NCI-H82 (cell line): ENCODE measurements at places on chromosomes 6 and 20.

GRCh38 chr20:10524034-10524476 is 89.0 kb downstream of the SLX4IP start:
- DNase-seq, result no peak

DNA sequence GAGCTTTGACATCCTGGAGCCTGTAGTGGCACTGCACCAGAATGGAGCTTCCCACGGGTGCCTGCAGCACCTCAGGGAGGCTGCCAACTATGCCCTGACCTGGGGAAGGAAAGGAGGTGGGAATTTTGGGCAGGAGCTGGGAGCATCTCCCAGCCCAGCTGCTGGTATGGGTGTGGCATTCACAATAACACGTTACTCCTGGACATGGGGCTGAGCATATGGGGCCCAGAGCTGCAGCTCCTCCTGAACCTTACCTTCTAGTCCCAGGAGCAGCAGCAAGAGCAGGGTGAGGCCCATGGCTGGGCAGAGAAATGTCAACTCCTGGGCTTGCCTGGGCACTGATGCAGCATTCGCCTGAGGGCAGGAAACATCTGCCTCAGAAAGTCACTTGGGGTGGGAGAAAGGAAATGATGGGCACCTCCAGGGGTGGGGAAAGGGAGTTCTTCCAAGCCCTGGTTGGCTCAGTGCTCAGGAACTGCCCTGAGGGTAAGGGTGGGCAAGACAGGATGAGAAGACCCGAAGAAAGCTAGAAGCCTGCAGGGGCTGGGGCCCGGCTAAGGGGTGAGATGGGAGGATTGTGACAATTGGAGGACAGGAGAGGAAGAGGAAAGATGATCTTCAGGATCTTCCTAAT is at the start of gene TREML1:
Gene TREML1, minus strand, starts transcription at position 356 of the 634 bp plus-strand sequence. Its CDS starts 59 bp downstream, at position 297.
- DNase-seq, result no peak

DNA sequence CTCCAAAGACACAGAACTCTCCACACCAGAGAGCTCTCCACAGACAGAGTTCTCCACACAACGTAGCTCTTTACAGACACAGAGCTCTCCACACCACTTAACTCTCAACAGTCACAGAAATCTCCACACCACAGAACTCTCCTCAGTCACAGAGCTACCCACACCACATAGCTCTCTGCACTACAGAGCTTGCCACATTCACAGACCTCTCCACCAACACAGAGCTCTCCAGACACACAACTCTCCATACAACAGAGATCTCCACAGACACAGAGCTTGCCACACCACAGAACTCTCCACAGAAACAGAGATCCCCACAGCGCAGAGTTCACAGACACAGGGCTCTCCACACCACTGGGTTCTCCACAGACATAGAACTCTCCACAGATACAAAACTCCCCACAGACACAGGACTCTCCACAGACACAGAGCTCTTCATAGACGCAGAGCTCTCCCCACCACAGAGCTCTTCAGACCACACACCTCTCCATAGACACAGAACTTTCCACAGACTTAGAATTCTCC is 52.5 kb downstream of the ERMARD start:
- no peak for DNase-seq

- no peak for DNase-seq
These were observed 28.8 kb downstream of the HBS1L start for GRCh38 chr6:135025775-135026174.

DNA sequence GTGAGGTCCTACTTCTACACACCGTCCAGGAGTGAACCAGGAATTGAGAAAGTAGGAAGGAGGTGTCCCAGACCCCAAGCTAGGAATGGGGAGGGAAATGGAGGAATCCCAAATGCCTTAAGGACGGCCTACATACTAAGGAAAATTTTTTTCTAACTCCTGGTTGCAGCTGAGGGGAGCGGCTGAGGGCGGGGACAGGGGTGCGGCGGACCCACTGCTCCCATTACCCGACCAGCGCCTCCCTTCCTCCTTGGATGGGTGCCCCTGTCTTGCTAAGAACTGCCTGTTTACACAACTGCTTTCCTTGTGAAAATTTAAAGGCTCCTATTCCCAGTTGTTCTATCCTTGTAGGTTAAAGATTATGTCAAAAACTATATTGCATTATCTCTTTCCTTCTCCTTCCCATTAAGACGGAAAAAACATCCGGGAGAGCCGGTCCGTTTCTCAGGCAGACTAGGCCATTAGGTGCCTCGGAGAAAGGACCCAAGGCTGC is 699 bp upstream of the HSPA1B start:
- peak; percentile 83 for DNase-seq

- no peak for DNase-seq
These were observed 829.4 kb downstream of the EPHA7 start for GRCh38 chr6:92589996-92590395.

DNA sequence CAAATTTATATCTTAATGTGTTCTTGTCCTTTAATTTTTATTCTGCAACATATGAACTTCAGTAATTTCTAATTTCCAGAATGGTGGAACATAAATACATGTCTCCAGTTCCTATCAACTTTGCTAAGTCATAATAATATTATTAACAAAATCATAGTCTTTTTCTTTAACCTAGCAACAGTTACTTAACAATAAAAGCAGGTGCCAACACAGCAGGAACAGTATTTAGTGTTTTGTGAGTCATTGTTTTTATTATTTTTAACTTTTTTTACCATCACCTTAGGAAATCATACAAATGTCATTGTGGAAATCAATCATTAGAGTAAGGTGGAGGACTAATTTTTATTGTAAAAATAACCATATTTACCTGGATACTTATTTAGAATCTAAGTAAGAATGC is 133.5 kb downstream of the PLCB1 start:
- no peak for DNase-seq

GRCh38 chr6:78909391-78909790 is 42.0 kb downstream of the IRAK1BP1 start:
- DNase-seq, result no peak

- peak; percentile 80 for DNase-seq
These were observed 95.5 kb downstream of the FOXC1 start for GRCh38 chr6:1705183-1705582.

DNA sequence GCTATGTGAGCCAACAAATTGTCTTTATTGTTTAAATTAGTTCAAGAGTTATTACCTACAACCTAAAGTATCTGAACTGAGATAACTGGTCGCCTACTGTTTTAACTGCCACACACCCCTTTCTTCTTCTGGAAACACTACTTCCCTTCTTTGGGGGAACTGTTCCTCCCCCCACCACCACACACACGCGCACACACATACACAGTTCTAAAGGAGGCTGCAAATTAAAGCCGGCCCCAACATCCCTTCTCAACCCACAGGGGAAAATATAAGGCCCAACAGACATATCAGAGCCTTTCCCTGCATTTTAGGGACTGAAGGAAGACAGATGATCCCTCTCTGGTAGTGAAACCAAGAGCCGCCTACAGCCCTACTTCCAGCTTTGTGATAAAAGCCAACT is 348.0 kb upstream of the JARID2 start:
- no peak for DNase-seq

DNA sequence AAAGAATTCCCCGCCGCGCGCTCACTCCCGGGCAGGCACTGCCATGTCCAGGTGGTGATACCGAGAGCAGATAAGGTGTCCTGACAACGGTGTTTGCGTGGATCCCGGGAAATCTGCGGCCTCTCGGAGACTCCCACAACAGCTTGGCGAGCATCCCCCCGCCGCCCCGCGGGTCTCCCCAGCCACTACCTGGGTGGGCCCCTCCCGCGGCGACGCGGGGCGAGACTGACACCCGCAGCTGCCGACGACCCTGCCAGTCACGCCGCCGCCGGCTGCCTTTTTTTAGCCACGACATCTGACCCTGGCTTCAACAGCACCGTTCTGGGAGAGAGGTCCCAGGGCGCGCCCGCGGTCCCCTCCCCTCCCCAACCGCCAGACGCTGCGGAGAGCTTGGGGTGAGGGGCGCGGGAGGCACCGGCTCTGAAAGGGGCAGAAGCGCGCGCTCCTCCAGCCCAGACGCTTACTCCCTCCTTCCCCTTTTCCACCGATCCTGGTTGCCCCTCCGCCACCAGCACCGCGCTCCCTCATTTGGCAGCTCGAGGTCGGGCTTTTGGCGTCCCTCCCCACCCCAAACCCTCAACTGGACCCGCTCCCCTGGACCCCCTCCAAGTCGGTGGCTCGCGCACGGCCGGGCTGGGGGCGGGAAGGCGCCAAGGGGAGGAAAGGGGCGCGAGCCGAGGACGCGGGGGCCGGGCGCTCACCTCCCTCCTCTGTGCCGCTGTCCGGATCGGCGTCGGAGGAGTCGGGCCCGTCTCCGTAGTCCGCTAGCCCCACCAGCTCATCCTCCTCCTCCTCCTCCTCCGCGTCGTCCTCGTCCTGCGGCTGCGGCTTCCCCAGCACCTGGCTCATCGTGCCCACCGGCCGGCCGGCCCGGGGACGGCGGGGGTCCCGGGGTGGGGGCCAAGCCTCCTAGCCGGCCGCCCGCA is 665 bp downstream of the RRAGD start:
- peak; percentile 65 for DNase-seq

- no peak for DNase-seq
These were observed 100.5 kb downstream of the ASCC3 start for GRCh38 chr6:100780648-100781047.

- DNase-seq, result peak; percentile 56
These were observed 177.2 kb downstream of the TSHZ2 start for GRCh38 chr20:53149148-53149889.

GRCh38 chr6:149013586-149014344 is 266.9 kb downstream of the UST start:
- DNase-seq, result peak; percentile 18

GRCh38 chr6:152150196-152150595 is 342.7 kb downstream of the ESR1 start:
- no peak for DNase-seq

- no peak for DNase-seq
These were observed 200.5 kb upstream of the FOXQ1 start for GRCh38 chr6:1111361-1111760.

DNA sequence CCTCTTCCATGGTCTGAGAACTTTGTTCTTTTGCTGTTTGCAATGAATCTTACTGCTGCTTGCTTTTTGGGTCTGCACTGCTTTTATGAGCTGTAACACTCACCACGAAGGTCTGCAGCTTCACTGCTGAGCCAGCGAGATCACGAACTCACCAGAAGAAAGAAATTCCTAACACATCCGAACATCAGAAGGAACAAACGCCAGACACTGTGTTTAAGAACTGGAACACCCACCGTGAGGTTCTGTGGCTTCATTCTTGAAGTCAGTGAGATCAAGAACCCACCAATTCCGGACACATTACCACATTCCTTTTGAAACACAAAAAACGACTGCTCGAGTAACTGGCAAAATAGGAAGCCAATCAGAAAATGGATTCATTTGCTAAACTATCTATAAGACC is 471.8 kb downstream of the TFAP2A start:
- DNase-seq, result no peak

GRCh38 chr6:130872250-130873095 is 45.3 kb downstream of the SMLR1 start:
- peak; percentile 81 for DNase-seq

DNA sequence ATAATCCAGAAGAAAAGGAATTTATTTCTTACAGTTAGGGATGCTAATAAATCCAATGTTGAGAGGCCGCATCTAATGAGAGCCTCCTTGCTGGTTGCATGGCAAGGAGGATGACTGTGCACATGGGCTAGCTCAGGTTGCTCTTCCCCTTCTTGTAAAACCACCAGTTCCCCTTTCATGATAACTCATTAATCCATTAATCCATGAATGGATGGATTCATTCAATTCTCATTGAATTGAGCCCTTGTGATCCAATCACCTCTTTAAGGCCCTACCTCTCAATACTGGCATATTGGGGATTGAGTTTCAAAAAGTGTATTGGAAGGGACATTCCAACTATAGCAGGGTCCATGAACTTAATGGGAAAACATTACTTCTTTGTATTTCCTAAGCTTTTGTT is 149.5 kb downstream of the BMP2 start:
- DNase-seq, result no peak

GRCh38 chr6:42963855-42964605 is 3.5 kb downstream of the GNMT start:
- DNase-seq, result peak; percentile 88

DNA sequence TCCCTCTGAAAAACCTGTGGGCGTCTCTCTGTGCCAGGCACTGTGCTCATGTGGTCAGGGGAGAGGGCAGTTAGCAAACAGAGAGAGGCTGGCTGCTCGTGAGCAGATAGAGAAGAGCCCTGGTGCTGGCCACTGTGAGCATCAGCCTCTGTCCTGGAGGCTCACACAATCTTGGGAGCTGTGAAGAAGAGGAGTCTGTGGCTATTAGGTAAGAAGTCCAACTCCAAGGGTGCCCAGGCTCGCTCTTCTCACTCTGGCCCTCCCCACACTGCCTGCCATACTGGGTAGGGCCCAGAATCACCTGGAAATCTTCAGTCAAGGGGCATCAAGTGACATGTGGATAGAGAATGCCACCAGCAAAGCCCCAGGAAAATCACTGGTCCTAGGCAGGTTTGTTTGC is 14.1 kb downstream of the SCML4 start:
- DNase-seq, result no peak

DNA sequence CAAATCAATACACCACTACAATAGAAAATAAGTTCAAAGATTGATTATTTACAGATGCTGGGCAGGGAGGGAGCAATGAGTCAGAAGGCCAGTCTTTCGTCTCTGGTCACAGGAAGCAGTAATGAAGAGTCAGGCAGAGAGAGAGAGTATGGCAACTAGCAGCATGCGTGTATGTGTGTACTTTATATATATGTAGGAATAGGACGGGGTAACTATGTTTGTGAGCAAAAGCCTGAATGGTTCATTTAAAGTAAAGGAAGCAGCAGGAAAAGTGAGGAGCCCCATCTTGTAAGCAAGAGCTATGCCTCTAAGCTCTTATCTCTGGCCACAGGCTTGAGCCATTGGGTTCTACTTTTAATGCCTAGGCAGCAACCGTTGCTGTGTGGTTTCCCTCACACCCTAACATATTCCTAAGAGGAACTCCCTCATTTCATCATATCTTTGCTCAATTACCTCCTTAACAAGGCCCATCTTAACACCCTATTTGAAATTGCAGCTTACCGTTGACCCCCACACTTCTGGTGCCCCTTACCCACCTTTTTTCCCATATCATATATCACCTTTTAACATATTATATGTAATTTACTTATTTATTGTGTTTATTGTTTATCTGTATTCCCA is 66.6 kb downstream of the AFG1L start:
- DNase-seq, result no peak

DNA sequence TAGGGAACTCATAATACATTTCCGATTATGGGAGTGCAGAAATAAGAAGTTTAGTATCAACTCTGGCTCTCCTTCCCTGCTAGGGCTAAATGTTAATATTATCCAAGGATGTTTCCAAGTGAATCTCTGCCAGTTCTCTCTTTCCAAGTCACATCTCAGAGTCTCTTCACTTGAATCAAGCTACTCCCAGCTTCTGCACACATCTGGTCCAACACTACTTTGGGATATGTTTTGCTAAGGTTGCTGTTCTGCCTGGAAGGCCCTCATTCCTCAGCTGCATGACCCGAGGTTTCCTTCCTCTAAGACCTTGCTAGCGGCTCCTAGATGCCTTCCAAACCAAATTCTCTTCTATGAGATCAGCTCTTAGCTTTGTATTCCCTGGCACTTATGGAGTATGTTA is 331.8 kb downstream of the GJA1 start:
- no peak for DNase-seq

- no peak for DNase-seq
These were observed 11.1 kb downstream of the ADTRP start for GRCh38 chr6:11767458-11767857.

GRCh38 chr6:101393251-101393828 is at the start of gene GRIK2:
GRIK2 (plus strand) TSS chr6:101393708.
- peak; percentile 84 for DNase-seq

GRCh38 chr6:85390105-85390728 is 59.7 kb upstream of the NT5E start:
- no peak for DNase-seq
